ENCODE measurements at places on chromosomes 1 and 21.

DNA sequence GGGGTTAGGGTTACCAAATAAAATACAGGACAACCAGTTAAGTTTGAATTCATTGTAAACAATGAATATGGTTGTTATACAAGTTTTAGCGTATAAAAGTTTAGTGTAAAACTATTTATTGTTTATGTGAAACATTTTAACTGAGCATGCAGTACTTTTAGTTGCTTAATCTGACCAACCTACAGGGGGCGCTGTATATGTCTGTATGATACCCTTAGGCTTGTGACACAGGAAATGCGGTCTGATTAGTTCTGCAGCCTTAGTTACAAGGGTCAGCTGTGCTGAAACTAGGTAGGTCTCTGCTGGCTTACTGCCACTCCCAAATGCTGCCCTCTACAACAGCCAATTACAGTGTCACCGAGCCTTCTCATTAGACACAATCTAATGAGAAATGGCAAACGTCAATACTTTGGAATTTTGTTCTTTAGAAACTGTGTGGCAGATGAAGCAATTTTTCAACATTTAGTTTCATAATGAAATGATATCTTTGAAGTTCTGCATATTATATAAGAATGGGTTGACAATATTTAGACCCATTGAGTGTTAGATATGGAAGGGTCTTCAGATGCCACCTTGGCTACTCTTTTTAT lies 56.2 kb downstream of the NTNG1 start:
- no peak for DNase-seq

DNA sequence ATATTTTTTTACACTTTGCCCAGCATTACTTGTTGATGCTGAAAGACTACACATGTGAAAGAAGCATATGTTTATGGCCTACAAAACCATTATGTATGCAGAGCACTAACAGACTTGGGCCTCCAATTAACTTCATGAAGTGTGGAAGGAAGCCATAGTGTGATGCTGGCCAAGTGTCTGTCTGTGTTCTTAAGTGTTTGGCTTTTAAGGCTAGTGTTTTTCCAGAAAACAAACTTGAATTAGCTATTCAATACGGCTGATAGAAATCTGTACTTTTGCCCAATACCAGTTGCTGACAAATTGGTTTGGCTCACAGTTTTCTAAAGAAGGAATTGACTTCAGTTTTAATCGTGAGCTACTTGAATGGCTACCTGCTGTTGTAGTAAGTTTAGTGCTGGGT lies 136.1 kb downstream of the ADGRL2 start:
- no peak for DNase-seq

DNA sequence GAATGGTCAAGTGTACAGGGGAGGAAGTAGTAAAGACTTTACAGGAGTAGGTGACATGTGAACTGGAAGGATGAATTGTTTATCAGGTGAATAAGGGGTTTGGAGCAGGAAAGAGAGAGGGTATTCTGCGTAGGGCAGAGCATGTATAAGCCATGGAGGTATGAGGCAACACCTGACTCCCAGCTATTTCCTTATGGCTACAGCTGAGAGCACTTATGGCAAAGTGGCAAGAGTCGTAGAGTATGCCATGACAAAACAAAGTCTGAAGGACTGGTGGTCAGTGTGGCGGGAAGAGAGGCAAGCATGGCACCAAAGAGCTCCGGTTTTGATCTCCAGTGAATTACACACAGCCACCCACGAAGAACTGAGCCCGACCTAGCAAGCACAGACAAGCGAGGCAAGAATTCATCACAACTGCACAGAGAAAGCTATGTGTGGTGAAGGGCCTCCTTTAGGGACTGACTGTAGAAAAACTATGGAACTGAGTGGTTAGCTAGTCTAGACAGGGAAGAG lies 9.0 kb upstream of the ELOVL1 start:
- DNase-seq = no peak

- DNase-seq = peak; percentile 34
Observed at GRCh38 chr1:24966724-24967346, 36.8 kb upstream of the RUNX3 start.

DNA sequence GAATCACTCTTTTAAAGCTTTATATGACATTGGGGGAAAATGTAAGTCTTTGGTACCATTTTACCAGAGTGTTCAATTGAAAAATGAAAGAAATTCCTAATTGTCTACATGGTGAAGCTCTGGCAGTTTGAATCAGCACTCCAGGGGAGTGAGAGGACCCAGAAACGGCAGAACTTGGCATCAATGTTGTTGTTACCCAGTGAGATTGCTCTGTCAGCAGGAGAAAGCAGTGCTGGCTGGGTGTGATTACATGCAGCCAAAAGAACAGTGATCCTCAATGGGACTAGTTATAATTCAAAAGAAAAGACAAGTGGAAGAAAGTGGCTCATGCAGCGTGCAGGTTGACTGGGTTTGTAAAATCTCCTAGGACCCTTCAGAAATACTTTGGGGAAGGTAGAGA lies 206.4 kb downstream of the PTPRC start:
- no peak for DNase-seq

DNA sequence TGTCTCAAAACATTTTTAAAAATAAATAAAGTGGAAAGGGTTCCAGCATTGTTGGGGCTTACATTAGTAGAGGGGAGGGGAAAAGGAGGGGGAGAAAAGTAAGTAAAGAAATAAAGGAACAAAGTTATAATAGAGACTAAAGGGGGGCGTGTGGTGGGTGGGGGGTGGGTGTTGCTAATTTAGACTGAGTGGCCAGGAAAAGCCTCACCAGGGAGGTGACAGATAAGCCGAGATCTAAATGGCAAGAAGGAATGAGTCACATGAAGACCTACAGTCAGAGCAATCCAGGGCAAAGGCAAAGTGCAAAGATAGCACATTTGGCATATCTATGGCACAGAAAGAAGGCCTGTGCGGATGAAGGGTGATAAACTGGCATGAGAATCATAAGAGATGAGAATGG lies 7.5 kb downstream of the MPL start:
- DNase-seq = no peak

DNA sequence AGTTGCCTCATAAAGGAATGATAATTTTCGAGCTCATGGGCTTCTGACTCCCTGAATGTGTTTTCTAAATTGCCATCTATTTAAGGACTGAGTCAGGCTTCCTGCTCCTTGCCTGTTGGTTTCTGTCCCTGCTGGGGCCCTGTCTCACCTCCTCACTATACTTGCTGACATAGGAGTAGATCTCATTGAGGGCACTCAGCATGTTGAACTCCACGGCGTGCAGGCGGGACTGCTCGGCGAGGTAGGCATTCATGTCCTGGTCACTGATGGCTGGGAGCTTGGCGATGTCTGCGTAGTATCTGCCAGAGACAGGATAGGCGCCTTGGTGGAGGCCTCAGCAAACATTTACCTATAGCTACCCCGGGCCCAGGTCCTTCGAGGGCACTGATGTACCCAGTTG lies 116.9 kb upstream of the CD34 start:
- DNase-seq = no peak

- no peak for DNase-seq
Observed at GRCh38 chr1:27862004-27862403, 10.3 kb upstream of the THEMIS2 start.

DNA sequence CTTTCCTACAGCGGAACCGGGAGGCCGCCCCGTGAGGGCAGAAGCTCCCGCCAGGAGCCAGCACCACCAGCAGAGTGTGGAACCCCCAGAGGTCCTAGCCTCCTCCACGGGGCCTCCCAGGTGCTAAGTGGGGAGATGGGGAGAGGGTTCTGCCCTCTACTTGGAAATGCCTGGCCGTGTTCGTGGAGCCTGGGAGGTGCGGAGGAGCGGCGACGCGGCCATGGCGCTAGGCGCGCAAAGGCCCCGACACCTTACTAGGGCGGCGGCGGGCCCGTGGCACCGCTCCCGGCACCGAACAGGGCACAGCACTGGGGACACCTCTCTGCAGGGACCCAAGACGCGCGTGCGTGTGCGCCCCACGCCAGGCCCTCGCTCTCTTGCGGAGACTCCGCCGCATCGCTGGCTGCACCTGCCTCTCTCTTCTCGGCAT lies 1.3 kb upstream of the CACNA1E start:
- no peak for DNase-seq

DNA sequence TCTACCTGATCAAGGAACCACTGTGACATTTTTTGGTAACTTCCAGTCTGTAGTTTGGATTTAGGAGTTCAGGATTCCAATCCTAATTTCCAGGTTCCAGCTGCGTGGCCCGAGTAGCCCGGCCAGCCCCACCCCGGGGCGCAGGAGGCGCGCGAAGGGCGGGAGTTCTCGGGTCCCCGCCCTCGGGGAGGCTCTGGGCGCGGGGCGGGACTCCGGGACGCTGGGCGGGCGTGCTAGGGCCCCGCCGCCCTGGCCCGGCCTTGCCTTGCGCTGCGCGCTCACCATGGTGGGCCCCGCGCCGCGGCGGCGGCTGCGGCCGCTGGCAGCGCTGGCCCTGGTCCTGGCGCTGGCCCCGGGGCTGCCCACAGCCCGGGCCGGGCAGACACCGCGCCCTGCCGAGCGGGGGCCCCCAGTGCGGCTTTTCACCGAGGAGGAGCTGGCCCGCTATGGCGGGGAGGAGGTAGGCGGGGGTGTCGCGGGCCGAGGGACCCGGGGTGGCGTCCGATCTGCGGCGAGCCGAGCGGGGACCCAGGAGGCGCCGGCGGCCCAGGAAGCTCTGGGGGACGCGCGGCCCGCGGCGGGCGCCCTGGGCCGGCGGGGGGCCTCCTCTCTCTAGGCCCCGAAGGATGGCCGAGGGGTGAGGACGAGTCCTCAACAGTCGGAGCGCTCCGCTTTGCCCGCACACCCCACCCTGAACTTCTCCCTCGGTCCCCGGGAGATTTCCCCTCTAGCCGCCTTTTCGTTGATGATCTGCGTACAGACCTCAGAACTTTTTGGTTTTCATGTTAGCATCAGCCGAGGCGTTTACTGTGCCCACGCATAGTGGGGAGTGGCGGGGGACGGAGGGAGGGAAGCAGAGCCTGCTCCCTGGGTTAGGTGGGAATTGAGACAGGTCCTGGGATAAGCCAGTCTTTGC lies at the start of gene NENF:
Gene NENF (plus strand): TSS at position 260 of the 916 bp plus-strand sequence. CDS start 24 bp downstream, at position 284.
- peak; percentile 61 for DNase-seq

DNA sequence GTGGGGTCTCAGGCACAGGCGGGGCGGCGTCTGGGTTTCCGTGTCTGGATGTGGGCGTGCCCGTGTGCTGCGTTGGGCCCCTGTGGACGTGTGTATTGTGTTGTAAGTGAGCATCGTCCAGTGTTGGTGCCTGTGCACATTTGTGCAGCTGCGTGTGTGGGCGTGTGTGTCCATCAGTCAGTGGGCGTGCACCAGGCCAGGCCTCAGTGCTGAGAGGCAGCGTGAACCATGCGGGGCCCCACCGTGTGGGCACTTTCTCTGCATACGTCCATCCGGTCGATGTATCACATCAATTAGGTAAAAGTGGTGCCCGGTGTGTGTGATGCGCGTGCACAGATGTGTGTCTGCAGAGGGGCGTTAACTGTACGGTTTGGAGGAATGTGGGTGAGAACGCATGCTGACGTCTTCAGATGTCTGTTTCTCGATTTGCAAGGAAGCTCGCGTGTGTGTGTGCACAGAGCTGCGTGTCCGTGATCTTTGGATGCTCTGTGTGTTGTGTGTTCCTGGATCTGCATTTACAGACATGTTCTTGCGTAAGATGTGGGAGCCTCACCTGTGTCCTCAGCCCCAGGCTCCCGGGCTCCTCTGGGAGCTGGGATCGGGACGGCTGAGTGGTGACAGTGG lies 24.6 kb downstream of the AGRN start:
- no peak for DNase-seq

DNA sequence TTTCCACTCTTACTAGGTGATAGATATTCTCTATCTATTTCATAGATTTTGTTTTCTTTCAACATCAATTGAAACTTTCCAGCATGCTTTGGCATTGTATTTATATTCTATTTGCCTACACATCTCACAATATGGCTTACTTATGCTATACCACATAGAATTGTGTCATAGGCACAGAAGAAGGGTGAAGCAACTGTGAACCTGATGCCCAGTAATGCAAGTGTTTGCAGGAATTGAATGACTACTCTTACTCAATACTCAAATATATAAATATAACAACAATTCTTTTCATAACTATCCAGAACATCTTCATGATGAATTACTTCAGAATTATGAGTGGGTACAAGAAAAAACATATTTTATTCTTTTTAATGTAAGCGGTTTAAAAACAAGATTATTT lies 165.9 kb downstream of the PTBP2 start:
- no peak for DNase-seq

GRCh38 chr1:241272828-241273227 lies 84.2 kb downstream of the RGS7 start:
- no peak for DNase-seq

DNA sequence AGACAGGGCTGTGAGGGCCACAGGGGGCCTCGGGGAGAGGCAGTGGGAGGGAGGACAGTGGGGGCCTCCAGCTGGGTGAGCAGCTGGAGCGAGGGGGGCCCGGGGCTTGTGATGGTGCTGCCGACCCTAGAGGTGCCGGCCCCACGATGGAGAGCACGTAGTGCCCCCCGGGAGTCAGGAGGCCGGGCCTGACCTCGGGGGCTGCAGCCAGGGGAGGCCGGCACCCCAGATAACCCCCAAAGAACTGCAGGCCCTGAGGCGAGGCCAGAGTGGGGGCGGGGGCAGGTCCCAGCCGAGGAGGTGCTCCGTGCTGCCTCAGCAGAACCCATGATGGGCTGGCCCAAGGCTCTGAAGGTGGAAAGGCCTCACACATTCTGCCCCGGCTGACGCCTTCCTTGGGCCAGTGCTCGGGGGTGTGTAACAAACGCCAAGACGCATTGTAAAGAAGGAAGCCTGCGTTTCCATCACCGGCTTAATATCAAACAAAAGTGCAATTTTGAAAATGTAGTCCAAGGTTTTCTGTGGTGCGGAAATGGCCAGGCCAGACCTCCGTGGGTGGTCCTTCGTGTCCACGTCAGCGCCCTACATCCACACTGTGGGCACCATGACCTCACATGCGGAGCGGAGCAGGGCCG lies 55.2 kb downstream of the COL6A1 start:
- no peak for DNase-seq

DNA sequence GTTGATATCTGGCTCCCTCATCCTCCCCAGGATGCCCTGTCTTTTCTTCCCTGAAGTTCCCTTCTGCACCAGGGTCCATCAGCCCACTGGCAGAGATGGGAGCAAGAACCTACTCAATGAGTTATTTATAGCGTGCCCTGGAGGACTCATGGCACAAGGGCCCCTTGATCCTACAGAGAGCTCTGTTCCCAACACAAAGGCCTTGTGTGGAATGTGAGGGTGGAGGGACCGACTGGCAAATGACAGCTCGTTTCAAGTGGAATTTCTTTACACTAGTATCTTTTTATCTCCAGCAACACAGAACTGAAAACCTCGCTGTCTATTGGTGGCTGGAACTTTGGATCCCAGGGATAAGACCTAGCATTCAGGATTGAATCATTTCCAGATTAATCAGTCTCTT lies 22.4 kb downstream of the CHI3L2 start:
- DNase-seq = no peak

- DNase-seq = no peak
Observed at GRCh38 chr1:156973417-156973816, 53.0 kb downstream of the LRRC71 start.

DNA sequence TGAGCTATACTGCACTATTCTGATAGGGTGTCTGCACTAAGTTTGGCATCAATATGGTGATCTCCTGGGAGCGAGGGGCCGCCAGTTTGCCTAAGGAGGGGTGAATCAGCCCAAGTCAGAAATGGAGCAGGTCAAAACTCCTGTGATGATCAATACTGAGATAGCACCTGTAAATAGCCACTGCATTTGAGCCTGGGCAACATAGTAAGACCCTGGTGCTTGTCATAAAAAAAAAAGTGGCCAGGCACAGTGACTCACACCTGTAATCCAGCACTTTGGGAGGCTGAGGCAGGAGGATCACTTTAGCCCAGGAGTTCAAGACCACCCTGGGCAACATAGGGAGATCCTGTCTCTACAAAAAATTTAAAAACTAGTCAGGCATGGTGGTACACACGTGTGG lies 11.6 kb upstream of the ZDHHC18 start:
- no peak for DNase-seq

GRCh38 chr1:177307771-177308170 lies 137.0 kb downstream of the BRINP2 start:
- DNase-seq = no peak
